Left kidney (tissue), 8 donors: ENCODE measurements at places on chromosomes 1 and 21. TPM values are rescaled to one million over a fixed set of nuclear protein-coding genes. Genes with fewer than 3 reads are reported as not detected.

DNA sequence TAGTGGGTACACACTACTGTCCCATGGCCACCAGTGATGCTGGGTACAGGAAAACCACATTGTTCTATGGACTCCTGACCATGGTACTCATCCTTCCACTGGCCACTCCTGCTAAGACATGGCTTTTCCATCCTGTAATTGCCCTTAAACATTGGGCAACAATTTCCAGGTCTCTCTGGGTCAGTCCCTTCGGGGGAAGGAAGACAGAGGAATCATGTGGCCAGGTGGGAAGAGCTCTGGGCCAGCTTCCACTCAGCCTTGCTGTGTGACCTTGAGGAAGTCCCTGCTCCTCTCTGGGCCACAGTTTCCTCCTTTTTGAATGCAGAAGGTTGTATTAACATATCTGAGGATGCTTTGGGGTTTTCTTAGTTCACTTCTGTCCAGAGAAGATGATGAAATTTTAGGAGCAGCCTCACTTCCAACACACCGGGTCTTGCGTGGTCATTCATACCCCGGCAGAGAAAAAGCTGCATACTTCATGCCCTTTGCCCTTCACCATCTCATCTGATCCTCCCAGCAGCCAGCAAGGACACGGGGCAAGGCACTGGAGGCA, 50.8 kb downstream of the SRRM1 start:
- no peak for DNase-seq

DNA sequence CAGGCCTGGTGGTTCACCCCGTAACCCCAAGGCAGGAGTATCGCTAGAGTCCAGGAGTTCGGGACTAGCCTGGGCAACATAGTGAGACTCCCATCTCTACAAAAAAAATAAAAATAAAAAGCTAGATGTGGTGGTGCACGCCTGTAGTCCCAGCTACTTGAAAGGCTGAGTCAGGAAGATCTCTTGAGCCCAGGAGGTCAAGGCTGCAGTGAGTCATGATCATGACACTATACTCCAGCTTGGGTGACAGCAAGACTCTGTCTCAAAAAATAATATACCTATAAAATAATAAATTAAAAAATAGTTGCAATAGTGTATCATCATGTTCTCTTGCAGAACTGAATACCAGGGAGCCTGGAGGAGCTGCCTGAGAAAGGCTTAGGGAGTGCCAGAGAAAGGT, 19.9 kb upstream of the TMEM39B start:
- DNase-seq, result no peak

DNA sequence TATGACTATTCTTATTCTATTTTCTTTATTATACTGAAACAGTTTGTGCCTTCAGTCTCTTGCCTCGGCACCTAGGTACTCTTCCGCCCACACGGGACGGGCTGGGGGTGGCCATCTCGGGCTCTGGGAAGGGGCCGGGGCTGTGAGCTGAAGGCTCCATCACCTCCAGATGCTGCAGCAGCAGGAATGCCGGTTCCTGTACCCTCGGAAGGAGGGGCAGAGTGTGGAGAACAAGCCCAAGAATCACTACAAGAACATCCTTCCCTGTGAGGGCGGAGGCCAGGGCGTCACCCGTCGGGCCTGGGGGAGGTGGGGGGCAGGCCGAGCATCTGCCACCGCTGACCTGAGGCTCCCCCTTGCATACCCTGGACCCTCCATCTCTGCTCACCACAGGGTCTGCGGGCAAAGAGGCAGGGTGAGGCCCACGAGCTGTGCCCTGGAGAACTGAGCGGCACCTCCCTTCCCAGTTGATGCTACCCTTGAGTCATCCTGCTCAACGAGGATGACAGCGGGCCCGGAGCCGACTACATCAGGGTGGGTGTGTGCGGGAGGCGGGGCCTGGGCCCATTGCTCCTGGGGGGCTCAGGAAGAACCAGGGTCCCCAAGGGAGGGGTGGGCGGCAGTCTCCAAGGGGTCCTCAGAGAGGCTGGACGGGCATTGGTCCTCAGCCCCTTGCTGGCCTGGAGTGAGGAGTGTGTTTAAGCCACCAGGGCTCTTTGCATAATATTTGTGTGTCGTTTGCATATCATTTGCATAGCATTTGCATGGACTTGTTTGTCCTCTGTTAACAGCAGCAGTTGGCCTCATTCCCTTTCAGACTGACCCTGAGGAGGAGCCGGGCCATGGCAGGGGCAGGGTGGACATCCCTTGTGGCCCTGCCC, 7.5 kb downstream of the RNF223 start:
- DNase-seq, result no peak

DNA sequence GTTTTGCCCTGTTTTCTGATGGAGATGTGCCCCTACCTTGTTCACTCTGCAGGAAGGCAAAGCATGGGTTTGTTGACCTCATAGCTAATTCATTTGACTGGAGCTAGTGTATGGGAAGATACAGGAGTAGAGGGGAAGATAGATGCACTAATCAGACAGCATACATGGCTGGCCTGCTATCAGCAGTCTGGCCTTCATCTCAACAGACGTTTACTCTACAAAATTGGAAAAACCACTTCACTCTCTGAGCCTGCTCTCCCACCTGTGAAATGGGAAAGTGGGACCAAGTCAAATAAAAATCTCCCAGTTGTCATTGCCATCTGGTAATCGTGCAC, 235.2 kb upstream of the RAB4A start:
- DNase-seq, result no peak

- no peak for DNase-seq
Measured at GRCh38 chr1:29962336-29962735, 726.0 kb downstream of the PTPRU start.

- DNase-seq, result peak; percentile 81
Measured at GRCh38 chr1:68232289-68233148, at the start of gene WLS. Gene WLS, minus strand, starts transcription at chr1:68232523. Its CDS starts 224 bp downstream, at chr1:68232299.

GRCh38 chr1:19109545-19109944, 100.5 kb downstream of the UBR4 start:
- no peak for DNase-seq

- no peak for DNase-seq
Measured at GRCh38 chr1:42209526-42210251, 45.1 kb upstream of the GUCA2A start.

- no peak for DNase-seq
Measured at GRCh38 chr1:242211254-242212022, 212.5 kb upstream of the MAP1LC3C start.

DNA sequence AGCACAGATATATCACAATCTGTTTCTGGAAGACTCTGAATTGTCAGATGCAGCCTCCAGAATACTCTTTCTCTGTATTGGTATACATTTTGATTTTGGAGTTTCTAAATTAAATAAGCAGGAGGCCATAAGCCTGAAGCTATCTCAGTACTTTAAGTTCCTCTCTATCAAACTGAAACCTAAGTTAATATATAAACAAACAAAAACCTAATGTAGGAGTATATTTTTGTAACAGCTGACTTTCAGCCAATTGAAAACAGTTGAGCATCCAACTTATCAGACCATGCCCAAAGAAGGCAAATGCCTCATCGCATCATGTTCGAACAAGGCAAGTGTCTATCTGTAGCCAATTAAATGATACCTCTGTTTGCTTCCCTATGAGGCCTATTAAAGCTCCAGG, 1054.4 kb downstream of the AMY1C start:
- no peak for DNase-seq

DNA sequence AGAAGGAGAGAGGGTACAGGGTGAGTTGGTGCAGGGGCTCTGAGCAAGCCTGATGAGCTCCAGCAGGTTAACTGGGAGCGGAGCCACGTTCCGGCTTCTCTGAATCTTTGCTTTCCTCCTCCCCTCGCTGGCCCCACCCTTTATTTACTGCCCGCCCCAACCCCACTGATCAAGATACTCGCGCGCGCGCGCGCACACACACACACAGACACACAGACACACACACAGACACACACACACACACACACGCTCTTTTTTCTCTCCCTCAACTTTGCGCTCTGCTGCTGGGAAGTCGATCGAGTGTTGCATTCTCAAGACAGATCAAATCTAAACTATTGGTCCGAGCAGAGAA, at the start of gene GRIK1:
Gene GRIK1, minus strand, starts transcription at position 73 of the 352 bp plus-strand sequence.
- peak; percentile 21 for DNase-seq

Gene KCNJ9
- 0.12 TPM for polyA plus RNA-seq

Gene ARHGAP29
- polyA plus RNA-seq, result 96.2 TPM

Gene LYPLA2
- 57.3 TPM for polyA plus RNA-seq

Gene HMCN1
- polyA plus RNA-seq, result 61.3 TPM

Gene PROK1
- 0.17 TPM for polyA plus RNA-seq

Gene BRINP3
- 7.6 TPM for polyA plus RNA-seq

Gene GBP2
- 2.9 TPM for polyA plus RNA-seq
